DMS 273 treated with DMSO at 0.1 percent for 48 hours (cell line): ENCODE measurements at places on chromosomes 6 and 20.

GRCh38 chr6:109493865-109494264 is 10.8 kb upstream of the ZBTB24 start:
- DNase-seq: no peak

GRCh38 chr20:47489448-47489872 is 12.2 kb upstream of the NCOA3 start:
- DNase-seq: no peak

DNA sequence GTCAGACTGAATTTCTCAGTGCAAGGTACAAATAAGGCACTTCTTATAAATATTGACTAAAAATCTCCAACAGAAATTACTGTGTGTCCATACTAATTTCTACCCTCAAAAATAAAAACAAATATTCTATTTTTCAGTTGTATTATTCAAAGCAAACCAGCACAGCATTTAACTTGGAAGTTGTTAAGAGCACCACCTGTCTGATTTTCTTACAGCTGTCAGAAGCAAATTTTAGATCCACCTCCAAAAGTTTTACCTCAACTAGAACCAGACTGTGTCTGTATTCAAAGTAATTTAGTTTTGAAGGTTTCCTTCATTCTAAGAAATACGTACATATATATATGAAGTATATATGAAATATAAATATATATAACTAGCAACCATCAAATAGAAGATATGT is 1.2 kb downstream of the TRDN start:
- no peak for DNase-seq

GRCh38 chr6:40330301-40330721 is 256.9 kb downstream of the LRFN2 start:
- DNase-seq: no peak

DNA sequence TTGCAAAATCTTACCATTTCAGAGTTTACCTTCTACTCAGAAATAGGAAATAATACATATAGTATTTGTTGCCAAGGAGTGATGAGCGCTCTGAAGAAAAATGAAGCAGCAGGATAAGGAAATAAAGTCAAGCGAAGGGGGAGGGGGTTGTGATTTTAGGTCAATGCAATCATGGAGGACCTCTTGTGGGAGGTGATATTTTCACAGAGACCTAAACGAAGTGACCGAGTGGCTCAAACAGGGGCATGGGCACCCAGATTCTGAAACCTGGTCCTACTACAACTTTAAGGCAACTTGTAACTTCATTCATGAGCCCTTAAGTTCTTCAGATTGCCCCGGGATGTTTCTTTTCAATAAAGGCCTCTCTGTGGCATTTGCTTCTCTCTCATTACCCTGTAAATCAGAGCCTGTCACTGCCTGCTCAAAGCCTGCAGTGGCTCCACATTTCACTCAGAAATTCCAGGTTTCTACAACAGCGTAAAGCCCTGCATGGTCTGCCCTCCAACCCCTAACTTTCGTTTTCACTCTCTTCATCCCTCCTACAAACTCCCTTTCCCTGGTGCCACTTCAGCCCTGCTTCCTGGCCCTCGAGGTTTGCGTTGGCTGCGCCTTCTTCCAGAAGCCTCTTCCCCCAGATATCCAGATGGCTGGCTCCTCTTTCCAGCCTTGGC is 162.7 kb downstream of the TBC1D7 start:
- no peak for DNase-seq

DNA sequence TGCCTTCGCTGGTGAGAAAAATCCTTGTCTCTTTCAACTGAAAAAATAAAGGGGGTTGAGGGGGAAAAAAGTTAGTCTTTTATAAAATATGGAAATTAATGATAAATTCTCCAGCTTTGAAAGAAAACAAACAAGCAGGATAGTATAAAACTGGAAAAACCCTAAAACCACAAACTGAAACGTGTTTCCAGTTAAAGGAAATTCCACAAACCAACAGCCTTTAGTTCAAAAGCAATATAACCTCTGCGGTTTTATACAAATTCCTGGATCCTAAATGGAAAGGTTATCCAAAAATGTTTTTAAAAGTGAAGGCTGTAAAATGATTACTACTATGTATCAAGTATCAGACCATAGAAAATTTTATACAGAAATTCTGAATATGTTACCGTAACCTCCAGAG is 55.6 kb downstream of the BMP5 start:
- no peak for DNase-seq

DNA sequence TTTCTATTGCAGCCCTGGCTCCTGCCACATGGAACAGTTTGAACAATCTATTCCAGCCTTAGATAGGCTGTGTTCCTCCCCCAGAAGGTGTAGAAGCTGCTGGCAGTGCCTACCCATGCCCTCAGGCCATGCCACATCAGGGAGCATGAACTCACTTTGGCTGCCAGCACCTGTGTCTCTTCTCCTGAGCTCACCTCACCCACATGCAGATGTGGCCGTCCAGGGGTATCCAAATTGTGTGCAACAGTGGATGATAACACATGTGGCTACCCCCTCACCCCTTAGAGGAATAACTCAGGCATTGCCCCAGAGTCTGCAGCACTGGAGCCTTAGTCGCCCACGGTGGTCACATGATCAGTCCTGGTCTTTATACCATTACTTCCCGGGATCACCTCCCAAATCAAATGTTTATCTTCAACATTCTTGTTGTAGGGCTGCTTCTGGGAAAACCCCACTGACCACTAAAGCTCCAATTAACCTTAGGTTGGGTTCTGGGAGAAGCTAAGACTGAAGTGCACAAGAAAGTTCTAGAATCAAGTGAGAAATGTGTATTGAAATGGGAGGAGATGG is 110.4 kb downstream of the BANF2 start:
- no peak for DNase-seq

- DNase-seq: no peak
These were observed 5.6 kb downstream of the SLC4A11 start for GRCh38 chr20:3233131-3233990.

DNA sequence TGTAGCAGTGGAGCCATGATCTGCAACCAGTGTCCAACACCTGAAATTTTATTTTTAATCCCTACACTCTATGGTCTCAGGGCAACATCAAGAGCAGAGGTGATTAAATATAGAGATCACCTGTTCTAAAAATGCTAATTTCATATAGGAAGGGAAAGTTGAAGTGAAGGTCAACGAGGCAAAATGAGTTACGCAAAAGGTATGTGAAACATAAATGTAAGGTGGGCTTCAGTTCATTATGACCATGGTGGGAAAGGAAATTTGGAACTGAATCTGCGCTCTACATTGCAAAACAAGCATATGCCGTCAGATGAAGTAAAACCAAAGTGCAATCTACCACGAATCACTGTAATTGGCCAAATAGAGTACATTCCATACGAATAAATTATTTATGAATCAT is 35.2 kb upstream of the STMND1 start:
- no peak for DNase-seq

DNA sequence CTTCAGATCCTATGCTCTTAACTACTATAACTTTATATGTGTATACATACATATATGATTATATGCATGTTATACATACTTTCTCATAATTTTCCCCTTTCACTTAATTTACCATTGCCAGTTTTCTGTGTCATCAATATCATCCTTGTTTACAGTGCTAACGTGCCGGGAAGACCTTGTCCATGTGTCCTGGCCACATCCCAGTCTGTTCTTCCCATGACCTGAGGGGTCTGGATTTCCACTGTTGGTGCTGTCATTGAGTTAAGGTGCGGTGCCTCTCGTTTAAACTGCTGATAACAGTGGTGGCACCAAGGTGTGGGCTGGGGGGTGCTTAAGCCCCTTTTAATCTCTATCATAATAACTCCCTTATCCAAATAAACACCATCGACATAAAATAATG is 8.5 kb upstream of the SDCBP2 start:
- no peak for DNase-seq

DNA sequence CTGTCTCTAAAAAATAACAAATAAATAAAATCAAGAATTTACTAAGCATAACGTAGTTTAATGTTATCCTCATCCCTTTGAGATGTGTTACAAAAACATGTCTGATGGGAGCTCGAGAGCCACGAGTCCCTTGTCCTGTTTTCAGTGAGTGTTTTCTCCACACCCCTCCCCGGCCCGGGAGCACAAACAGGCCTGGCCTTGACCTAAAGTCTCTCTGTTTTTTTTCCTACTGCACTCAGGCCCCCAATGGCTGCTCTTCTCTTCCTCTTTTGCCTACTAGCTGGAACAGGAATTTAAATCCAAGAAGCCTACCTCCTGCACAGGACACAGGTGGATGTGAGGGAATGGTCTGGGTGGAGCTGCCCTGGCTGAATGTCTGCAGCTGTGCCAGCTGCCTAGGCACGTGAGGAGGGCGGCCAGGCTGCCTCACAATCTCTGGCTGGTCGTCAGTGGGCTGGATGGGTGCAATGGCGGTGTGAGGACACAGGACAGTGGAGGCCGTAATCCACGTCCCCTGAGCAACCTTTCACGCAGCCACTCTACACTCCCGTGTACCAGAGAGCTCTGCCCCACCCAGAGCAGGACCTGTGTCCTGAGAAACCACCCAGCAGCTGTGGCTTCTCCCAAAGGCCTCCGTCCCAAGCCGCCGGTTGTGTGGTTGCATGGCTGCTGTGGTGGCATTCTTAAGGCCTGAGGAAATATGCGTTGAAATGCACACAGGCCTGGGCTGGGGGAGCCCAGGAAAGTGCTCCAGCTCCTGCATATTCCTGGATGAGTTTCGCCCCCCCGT is 117.5 kb downstream of the FAM120B start:
- no peak for DNase-seq

GRCh38 chr20:46414608-46415007 is 8.2 kb upstream of the ELMO2 start:
- DNase-seq: no peak

DNA sequence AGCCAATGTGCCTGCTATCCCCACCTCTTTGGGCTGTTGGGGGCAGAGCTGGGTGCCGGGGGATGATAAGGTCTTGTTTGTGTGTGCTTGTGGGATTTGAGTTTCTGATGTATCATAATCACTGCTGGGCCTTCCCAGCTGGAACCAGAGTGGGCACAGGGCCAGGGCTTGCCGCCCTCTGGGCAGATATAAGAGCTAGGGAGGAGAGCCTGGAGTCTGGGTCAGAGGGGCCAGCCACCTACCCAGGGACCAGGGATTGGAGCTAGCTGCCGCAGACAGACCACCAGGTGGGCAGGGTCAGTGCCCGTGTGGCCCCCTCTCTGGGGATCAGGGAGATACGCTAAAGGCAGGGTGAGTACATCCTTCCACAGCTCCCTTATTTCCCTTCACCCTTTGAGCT is 3.1 kb upstream of the TLDC2 start:
- no peak for DNase-seq

- no peak for DNase-seq
These were observed 370.0 kb upstream of the SPTLC3 start for GRCh38 chr20:12638633-12639312.

DNA sequence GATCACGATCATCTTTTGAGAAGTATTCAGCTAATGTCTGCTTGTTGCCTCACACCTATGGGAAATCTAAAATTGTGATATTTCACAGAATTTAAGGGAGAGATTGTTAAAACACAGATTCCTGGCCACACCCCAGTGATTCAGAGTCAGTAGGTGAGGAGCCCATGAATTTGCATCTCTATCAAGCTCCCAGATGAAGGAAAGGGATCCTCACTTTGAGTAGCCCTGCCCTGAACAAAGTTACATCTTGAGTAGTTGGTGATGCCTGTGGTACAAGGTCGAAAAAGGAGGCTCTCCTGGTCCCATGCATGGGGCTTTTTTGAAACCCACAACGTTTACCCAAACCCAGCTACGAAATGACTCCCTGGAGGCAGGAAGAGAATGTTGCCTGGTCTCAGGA is 79.5 kb downstream of the PAK5 start:
- no peak for DNase-seq

- no peak for DNase-seq
These were observed 24.7 kb upstream of the CHRNA4 start for GRCh38 chr20:63385819-63386218.

GRCh38 chr6:136607932-136608772 is 57.9 kb upstream of the MAP7 start:
- DNase-seq: peak; percentile 13

DNA sequence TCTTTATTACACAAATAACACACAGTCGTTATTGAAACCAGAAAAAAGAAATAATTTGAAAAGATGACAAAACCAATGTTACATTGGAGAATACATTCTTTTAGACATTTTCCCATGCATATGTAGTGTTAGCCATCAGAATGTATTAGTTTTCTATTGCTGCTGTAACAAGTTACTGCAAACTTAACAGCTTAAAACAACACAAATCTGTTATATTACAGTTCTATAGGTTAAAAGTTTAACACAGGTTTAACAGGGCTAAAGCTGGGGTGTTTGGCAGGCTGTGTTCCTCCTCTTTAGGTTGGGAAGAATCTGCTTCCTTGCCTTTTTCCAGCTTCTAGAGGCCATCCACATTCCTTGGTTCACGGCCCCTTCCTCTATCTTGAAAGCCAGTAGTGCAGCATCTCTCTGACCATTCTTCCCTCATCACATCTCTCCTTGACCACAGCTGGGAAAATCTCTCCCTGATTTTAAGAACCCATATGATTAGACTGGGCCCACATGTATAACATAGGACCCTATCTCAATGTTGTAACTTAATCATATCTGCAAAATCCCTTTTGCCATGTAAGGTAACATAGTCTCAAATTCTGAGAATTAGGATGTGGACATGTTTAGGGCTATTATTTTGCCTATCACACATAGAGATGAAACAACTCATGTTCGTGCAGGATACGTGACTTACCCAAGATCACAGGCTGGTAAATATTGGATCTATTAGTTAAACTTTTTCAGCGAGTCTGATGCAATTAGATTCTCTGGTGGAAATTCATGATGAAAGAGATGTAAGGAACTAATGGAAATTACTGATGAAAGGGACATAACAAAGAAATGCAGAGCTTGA is 145.4 kb upstream of the TMEM170B start:
- DNase-seq: no peak

GRCh38 chr6:5704708-5705107 is 302.0 kb downstream of the NRN1 start:
- DNase-seq: no peak

DNA sequence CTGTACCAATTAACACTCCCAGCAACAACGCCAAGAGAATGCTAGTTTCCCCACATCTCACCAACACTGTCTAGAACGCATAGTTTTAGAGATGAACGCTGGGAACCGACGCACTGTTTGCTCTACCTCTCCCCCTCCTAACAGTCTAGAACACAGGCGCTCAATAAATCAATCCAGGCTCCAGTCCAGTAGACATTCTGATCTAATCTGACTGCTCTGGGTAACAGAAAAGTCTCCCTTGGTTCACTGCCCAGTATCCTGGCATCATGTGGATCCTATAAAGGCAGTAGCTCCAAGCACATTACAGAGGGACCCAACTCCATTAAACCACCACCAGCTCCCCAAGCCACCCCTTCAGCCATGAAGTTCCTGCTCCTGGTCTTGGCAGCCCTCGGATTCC is at the start of gene DEFB132:
Gene DEFB132 (plus strand): TSS at position 306 of the 400 bp plus-strand sequence. CDS start 55 bp downstream, at position 361.
- no peak for DNase-seq

- DNase-seq: no peak
These were observed 48.9 kb upstream of the ARMC2 start for GRCh38 chr6:108799354-108799717.

GRCh38 chr6:71481011-71481410 is 192.4 kb downstream of the OGFRL1 start:
- DNase-seq: no peak

- DNase-seq: no peak
These were observed 45.5 kb upstream of the UST start for GRCh38 chr6:148701375-148701774.
